T-helper 2 cell treated with Interferon-gamma antibody and Interleukin-4, amounts not matched to agents 5 μg/mL and 100 μg/mL, for 36 hours (primary cell): ENCODE measurements at places on chromosomes 1 and 21.
A peak's percentile ranks its signal among the peaks of the same experiment; 100 is the strongest.

GRCh38 chr1:214123061-214123784, 135.4 kb downstream of the PROX1 start:
- no peak for DNase-seq

DNA sequence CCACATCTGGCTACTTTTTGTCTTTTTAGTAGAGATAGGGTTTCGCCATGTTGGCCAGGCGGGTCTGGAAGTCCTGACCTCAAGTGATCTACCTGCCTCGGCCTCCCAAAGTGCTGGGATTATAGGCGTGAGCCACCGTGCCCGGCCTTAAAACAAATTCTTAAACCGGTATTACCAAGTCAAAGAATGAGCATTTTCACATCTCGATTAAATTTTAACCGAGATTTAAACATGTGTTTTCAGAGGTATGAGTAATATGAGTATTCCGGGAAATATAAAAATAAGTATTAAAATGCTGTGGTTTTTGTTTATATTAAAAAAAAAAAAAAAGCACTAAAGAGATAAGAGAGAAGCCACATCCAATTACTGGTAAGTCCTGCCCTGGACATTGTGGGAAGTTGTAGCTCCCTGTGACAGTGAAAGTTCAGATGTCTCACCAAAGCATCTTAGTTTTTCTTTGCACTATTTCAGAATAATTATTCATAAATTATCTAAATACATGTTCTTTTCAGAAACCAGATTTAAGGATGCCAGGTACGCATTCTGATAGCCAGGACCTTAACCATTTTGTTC, 24.9 kb downstream of the ZNF281 start:
- no peak for DNase-seq

GRCh38 chr1:152870831-152871730, 7.0 kb upstream of the SMCP start:
- DNase-seq, result no peak

DNA sequence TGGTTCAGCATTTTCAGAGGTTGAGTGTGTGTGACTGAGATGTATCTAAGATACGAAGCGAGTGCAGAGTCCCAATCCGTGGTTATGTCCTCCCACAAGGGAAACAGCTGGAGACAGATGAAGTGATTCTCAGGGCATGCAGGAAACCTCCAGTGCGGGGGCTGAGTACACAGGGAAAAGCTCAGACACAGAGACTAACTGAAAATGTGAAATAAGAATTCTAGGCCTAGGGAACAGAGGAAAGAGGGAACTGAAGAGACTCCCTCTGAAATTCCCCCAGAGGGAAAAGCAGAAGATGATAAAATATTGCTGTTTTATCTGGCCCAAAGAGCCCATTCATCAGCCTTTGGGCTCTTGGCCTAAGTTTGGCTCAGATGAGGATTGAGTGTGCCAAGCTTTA, 116.8 kb downstream of the LRRC53 start:
- no peak for DNase-seq

DNA sequence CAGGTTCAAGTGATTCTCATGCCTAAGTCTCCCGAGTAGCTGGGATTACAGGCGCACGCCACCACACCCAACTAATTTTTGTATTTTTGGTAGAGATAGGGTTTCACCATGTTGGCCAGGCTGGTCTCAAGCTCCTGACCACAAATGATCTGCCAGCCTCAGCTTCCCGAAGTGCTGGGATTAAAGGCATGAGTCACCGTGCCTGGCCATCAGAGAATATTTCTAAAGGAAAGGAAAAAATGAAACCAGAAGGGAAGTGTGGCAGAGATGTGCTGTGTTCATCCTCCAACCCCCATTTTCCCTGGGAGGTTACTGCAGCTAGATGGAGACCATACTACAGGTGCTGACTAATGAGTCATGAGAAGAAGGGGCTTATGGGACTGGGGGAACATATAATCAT, 964.1 kb downstream of the TTLL7 start:
- DNase-seq, result no peak

- DNase-seq, result no peak
Measured at GRCh38 chr1:218414060-218414728, 69.1 kb downstream of the TGFB2 start.

- DNase-seq, result no peak
Measured at GRCh38 chr1:3774946-3775489, 2.5 kb downstream of the SMIM1 start.

GRCh38 chr1:37682334-37682987, 9.9 kb upstream of the CDCA8 start:
- DNase-seq, result peak; percentile 51

GRCh38 chr1:157495285-157495684, 57.0 kb downstream of the FCRL5 start:
- DNase-seq, result no peak

DNA sequence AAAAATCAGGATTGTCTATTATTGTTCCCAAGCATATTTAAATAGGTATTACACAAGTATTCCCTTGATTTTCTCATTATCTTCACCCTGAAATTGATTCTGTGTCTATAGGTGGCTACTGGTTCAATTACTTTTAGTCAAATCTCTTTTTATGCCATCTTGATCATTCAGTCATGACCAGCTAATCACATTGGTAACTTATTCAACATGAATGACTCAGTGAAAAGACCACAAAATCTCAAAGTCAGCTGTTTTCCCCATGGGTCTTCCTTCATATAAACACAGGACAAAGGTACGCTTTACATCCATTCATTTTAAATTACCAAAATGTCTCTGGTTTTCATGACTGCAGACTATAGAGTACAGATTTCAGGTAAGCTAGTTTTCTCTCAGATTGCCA, 23.7 kb upstream of the NRIP1 start:
- DNase-seq, result no peak

- peak; percentile 98 for DNase-seq
Measured at GRCh38 chr1:156193488-156194299, at the start of gene SLC25A44. Gene SLC25A44 (plus strand): TSS chr1:156194104. CDS start chr1:156199848, 5,744 bp downstream.

GRCh38 chr1:163785868-163786405, 464.2 kb downstream of the NUF2 start:
- no peak for DNase-seq

GRCh38 chr21:32309906-32310460, 11.3 kb downstream of the MRAP start:
- DNase-seq, result no peak

DNA sequence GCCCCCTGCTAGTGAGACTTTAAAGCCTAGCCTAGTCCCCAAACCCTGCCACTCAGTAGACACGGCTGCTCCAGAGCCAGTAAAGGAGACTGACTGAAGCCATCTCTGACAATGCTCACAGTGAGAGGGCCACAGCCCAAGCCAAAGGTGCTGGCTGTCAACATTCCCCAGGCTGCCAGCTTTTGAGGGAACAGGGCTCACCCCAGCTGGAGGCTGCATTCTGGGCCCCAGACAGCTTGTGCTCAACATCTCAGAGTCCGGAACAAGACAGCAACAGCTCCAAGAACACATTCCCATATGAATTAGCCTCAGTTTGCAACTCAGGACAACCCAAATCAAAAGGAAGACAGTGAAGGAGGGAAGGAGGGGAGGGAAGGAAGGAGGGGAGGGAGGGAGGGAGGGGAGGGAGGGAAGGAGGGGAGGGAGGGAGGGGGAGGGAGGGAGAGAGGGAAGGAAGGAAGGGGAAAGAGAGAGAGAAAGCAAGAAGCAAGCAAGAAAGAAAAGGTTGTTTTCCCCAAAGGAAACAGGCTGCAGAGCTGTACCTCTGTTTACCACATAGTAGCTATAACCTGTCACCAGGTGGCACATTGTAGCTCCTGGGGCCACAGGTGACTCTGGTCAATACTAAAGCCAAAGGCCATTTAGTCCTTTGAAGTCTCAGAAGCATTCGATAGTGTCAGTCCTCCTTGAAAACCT, 5.4 kb downstream of the ARTN start:
- DNase-seq, result no peak

- no peak for DNase-seq
Measured at GRCh38 chr1:158732524-158732923, 12.0 kb upstream of the OR6K3 start.

GRCh38 chr1:210001751-210002150, 63.7 kb downstream of the SYT14 start:
- no peak for DNase-seq

GRCh38 chr1:150406483-150406882, 42.5 kb downstream of the RPRD2 start:
- no peak for DNase-seq

GRCh38 chr1:29444782-29445729, 208.7 kb downstream of the PTPRU start:
- no peak for DNase-seq

DNA sequence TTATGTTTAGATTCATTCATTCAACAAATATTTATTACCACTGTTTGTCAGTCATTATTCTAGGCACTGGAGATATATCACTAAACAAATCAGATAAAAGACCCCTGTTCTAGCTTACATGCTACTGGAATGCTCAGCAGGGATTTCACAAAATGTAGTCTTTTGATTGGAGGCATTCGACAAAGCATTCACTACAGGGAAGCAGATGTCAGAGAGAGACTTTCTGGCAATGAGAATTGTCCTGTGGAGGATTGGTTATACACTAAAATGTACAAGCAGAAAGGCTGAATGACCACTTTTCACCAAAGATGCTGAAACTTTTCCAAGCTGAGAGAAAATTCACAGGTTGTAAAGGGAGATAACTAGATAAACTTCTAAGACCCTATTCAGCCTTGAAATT, 57.7 kb downstream of the SCMH1 start:
- DNase-seq, result no peak

GRCh38 chr1:189859385-189859977, 618.2 kb downstream of the BRINP3 start:
- no peak for DNase-seq

DNA sequence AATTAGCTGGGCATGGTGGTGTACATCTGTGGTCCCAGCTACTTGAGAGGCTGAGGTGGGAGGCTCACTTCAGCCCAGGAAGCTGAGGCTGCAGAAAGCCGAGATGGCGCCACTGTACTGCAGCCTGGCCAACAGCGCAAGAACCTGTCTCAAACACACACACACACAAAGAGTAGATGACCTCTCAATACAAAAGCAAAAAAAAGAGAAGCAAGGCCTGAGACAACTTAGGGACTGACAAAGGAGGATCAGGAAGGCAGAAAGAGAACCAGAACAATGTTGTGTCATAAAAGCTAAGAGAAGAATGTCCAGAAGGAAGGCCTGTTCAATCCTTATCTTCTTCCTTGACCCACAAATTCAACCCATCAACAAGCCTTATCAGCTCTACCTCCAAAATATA, 18.5 kb downstream of the WASF2 start:
- DNase-seq, result no peak

- no peak for DNase-seq
Measured at GRCh38 chr21:45447821-45448220, 42.9 kb downstream of the COL18A1 start.

DNA sequence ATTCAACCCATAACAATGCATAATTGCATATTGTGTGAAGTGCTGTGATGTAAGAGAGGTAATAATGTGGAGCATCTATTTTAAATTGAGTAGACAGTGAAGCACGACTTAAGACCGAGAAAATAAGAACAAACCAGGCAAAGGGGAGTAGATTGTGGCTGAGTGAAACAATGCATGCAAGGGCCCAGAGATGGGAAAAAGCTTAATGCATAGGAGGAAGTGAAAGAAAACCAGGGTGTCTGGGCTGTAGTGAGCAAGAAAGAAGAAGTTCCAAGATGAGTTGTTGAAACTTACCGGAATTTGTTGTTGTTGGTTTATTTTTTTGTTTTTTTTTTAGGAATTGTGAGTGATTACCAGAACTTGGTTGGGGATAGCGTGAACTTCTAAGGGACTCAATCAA, 104.7 kb downstream of the SNX7 start:
- no peak for DNase-seq

DNA sequence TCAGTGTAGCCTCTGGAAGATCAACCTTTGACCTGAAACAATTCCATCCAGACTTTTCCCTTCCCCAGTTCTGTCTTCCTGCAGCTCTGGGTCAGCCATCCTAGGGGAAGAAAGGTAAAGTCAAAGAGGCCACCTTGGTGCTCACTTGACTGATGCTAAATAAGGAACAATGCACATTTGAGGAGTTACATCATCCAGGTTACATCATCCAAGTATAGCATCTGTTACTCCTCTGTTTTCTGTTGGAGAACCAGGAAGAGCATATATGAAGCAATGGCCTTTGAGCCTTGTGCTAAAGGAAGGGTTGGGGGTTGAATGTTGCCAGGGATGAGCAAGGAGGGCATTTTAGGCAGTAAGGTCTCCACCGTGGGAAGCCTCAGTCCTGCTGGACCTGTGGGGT, 3.1 kb upstream of the DSCAM start:
- no peak for DNase-seq

DNA sequence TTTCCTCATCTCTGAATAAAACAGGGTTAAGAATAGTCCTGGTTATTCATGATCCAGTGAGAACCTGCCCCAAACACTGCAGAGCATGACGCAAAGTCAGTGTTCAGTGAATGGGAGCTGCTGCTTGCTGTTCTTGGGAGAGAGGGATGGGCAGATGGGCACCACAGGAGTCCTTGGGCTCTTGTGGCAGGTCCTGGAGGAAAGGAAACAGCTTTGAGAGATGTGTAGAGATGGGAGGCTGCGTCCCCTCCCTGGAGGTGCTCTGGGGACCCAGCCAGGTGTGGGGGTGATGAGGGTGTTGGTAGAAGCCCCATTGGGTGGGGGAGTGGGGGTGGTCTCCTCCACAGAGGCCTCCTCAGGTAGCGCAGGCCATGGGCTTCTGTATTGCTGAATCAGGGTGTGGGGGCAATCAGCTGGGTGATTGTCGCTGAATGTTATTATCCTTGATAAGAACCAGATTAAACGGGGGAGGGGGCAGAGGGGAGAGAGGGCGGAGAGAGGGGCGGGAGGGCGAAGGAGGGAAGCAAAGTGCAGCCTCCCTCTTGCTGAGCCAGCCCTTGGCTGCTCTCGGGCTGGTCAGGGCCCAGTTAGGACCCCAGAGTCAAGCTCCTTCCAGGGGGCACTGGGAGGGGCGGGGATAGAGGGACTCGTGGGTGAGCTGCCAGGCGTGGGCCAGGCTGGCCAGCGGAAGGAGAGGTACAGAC, 22.9 kb upstream of the CASZ1 start:
- DNase-seq, result no peak

- no peak for DNase-seq
Measured at GRCh38 chr1:39900662-39901463, 854 bp downstream of the MYCL start.

DNA sequence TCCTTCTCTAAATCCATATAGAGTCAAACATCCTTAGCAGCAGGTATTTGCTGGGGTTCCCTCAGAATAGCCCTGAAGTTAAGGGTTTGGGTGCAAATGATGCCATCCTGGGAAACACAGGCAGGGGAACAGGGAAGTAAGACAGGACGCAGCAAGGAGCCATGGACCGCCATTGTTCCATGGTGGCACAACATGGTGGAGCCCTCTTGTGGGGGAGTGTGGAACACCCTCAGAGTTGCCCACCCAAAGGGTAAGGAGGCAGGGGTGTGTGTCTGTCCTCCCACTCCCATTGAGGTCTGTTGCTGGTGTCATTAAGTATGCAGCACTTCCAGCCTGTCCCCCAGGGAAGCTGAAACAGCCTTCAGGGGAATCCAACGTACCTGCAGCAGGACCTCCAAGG, 20.4 kb upstream of the RCAN1 start:
- DNase-seq, result no peak
